Jurkat, Clone E6-1 (cell line): ENCODE measurements at places on chromosomes 2 and 18.

DNA sequence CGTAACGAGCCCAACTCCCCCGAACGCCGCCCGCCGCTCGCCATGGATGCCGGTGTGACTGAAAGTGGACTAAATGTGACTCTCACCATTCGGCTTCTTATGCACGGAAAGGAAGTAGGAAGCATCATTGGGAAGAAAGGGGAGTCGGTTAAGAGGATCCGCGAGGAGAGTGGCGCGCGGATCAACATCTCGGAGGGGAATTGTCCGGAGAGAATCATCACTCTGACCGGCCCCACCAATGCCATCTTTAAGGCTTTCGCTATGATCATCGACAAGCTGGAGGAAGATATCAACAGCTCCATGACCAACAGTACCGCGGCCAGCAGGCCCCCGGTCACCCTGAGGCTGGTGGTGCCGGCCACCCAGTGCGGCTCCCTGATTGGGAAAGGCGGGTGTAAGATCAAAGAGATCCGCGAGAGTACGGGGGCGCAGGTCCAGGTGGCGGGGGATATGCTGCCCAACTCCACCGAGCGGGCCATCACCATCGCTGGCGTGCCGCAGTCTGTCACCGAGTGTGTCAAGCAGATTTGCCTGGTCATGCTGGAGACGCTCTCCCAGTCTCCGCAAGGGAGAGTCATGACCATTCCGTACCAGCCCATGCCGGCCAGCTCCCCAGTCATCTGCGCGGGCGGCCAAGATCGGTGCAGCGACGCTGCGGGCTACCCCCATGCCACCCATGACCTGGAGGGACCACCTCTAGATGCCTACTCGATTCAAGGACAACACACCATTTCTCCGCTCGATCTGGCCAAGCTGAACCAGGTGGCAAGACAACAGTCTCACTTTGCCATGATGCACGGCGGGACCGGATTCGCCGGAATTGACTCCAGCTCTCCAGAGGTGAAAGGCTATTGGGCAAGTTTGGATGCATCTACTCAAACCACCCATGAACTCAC is 673 bp downstream of the PCBP1 start:
- no peak for DNase-seq

- no peak for DNase-seq
Observed at GRCh38 chr2:101546376-101547058, 71.6 kb upstream of the RFX8 start.

DNA sequence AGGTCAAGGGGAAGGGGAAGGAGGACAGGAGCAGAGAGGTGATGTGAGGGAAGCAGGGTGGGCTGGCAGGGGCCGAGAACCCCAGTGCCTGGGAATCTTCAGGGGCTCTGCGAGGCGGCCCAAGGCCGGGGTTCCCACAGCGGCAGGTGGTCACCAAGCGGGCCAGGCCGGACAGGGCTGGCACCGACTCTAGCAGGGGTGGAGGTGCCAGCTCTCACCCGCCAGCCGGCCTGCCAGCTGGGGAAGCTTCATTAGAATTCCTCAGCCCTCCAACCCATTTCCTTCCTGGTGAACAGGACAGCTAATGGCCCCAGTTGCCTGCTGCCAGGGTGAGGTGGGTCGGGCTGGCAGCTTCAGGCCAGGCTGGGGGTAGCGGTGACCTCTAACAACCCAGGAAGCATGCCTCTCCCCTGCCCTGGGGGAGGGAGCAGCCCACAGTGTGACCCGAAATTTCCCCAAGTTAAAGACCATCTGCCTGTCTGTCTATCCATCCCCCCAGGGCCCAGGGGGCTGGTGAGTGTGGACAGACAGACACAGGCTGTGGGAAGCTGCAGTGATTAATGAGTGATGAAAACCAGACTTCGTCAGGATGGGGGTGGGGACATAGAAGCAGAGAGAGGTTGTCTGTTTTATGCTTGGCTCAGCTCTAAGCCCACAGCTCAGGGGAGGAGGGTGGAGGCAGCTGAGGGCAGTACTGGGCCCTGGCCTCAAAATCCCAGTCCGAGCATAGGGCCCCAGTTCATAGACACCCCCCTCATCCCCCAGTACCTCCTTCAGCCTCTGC is 144.1 kb downstream of the ZFP36L2 start:
- no peak for DNase-seq

GRCh38 chr2:142994665-142995064 is 117.2 kb downstream of the KYNU start:
- DNase-seq: no peak

GRCh38 chr2:158815658-158816057 is 20.5 kb downstream of the DAPL1 start:
- DNase-seq: no peak

GRCh38 chr2:238597638-238598528 is 171.2 kb downstream of the ASB1 start:
- no peak for DNase-seq

DNA sequence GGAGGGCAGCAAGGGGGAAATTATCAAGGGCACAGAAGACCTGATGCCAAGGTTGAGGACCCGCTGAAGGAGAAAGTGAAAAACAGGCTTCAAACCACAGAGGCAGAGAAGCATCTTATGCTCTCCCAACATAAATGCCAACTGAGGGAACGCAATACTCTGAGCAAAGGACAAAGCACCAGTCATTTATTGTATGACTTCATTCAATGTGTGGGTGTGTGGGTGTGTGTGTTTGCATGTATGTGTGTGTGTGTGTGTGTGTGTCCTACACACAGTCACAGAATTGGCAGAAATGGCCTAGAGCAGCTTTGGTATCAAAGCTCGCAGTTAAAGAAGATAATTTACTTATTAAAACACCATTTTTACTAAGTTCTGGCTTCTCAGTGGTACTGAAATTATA is 51.4 kb downstream of the UXS1 start:
- no peak for DNase-seq

DNA sequence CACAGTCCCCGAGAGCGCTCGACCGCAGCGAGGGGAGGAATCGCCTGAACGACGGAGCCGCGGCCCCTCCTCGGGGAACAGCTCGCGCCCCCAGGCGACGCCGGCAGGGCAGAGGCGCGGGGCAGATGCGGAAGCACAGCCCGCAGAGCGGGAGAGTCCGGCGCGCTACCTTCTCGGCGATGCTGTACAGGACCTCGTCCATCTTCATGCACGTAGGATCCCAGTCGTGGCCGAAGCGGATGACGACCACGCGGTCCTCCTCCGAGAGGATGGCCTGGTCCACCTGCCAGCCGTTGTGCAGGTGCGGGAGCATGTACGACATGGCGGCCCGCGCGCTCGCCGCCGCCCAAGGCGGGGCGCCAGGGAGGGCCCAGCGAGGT is 302 bp downstream of the TXNL4A start:
- DNase-seq: peak; percentile 24

DNA sequence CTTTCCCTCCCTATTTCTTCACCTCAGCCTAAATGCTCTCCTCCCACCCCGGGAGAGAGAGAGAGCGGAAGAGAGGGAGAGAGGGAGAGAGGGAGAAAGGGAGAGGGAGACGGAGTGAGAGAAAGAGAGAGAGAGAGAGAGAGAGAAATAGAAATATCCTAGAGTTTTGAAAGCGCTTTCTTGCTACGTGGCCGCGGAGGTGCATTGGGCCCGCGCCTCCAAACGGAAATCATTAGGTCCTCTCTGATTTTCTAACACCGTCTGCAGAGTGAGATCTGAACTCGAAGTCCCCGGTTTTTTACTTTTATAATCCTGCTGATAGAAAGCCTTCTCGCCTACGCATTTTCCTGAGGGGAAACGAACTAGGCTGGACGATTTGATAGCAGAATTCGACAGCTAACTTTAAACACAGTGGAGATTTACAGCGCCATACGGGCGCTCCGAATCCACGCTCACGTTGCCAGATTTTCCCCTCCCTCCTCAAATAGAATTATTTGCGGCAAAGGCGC is 903 bp upstream of the EVX2 start:
- DNase-seq: no peak

DNA sequence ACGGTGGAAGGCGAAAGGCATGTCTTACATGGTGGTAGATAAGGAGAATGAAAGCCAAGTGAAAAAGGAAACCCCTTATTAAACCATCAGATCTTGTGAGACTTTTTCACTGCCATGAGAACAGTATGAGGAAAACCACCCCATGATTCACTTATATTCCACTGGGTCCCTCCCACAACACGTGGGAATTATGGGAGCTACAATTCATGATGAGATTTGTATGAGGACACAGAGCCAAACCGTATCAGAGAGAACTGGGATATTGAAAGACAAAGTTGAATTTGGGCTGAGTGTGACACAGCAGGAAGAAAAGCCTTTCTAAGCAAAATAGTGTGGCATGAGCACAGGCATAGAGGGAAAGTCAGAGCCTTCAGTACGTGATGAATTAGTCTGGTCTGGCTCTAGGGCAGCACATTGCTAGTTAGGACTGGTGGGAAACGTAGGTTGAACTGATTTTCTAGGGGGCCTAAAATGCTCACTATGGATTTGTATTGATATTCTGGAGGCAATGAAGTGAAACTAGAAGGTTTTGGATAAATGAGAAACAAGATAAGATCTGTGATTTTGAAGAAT is 84.8 kb upstream of the RND3 start:
- DNase-seq: no peak

DNA sequence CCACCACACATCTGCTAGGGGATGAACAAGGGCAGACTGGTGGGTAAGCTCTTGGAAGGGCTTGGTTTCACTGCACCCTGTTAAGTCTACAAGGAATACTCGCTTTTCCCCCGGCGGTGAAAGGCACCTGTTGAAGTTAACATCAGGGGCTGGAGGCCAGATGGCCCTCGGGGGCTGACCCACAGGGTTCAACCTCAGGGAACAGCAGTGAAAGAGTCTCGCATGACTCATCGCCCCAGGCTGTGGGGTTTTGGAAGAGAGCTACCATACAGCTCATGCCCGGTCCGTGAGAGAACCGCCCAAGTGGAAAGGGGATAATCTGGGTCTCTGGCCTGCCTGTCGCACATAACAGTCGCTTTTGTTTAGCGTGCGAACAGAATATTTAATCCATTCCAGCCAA is 748.0 kb downstream of the DPP10 start:
- DNase-seq: no peak

- peak; percentile 80 for DNase-seq
Observed at GRCh38 chr2:164992818-164993217, 37.5 kb upstream of the SLC38A11 start.

DNA sequence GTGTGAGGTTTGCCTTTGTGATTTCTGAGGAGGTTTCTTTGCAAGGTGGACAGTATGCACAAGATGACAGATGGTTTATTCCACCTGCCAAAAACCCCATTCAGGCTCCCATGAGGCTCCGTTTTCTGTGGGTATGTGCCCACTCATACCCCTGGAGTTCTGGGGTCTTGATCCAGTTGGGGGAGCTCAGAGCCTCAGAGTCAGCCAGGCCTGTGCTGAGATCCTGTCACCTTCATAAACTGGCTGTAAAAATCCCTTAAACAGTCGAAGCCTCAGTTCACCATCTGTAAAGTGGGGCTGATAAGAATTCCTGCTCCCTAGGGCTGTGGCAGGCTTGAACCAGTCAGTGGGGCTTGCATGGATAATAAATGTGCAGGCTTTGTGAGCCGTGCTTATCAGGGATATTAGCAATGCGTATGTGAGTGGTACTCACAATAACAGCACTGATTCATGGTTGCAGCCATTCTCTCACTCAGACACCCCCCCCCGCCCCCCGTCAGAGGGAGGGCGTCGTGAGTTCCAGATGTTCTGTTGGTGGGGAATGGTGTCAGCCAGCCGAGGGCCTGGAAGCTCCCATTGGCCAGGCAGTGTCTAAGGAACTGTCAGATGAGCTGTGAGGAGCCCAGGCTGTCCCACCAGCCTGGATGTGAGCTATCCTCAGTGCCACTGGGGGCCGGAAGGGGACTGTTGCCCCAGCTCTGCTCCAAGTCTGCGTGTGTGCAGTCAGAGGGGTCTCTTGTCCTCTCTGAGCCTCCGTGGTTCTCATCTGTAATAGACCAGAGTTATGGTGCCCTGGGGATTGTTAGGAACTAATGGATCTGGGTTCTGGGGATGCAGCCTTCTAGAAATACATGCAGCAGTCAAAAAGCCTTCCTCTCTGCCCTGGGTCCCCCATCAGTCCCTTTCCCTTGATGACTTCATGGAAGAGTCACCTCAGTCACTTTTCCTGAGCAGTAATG is 51.7 kb downstream of the KCNIP3 start:
- no peak for DNase-seq

GRCh38 chr2:86274918-86275275 is 62.5 kb downstream of the REEP1 start:
- no peak for DNase-seq

- DNase-seq: no peak
Observed at GRCh38 chr18:80225685-80226084, 21.6 kb downstream of the PARD6G start.

GRCh38 chr2:194003911-194004310 is 1653.1 kb upstream of the SLC39A10 start:
- DNase-seq: no peak

DNA sequence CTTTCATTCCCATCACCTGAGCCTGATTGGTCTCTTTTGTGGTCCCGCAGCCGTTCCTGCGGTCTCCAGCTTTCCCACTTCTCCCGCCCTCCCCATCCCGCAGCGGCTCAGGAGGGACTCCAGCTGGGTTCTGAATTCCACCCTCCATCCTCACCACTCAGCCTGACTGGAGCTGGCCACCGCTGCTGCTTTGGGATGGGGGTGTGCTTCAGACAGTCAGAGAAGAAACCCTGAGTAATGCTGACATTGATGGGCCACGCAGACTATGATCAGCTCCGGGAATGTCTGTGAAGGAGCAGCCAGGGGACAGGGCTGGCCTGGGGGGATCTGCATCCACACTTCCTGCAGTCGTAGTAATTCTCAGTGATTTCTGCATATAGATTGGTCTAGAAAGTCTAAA is 45.9 kb upstream of the TXNDC2 start:
- no peak for DNase-seq

DNA sequence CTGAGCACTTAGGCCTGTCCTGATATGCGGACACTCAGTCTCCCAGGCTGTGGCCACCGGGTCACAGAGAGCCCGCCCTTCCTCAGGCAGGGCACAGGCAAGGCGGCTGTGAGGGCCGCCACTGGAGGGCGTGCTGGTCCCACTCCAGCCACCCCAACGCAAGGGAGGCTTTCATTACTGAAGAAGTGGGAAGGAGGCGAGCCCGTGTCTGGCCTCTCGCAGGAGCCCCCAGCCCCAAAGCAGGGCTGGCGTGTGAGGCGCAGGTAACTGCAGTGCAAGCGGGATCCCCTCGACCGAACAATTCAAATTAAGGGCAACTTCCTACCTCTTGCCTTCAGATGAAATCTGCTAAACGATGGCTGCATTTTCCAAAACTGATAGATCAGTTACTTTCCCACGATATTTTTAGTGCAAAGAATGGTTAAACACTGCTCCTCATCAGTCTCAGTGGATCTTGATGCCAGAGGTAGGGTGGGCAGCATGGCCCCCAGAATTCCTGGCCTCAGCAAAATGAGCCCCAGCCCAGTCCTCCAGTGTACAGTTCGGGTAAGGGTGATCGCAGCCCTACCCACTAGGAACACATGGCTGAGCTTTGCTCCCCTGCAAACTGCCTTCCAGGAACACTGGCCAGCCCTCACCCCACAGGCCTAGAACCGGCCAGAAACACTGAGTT is 97.2 kb downstream of the SEPTIN10 start:
- no peak for DNase-seq

DNA sequence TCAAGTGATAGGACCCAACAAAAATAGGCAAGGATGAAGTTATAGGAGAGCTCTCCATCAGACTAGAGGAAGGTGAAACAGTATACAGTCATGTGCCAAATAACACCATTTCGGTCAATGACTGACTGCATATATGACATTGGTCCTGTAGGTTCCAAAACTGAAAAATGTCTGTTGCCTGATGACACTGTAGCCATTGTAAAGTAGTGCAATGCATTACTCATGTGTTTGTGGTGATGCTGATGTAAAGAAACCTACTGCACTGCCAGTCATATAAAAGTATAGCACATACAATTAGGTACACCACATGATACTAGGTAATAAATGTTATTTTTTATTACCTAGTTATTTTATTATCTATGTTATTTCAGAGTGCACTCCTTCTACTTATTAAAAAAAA is 147.9 kb downstream of the GREB1L start:
- DNase-seq: no peak
